ENCODE measurements at places on chromosomes 7 and 10.

- no peak for DNase-seq
These were observed 407.7 kb downstream of the SH2D4B start for GRCh38 chr10:80945264-80945880.

GRCh38 chr10:46077141-46077554 lies 31.1 kb upstream of the MSMB start:
- no peak for DNase-seq

DNA sequence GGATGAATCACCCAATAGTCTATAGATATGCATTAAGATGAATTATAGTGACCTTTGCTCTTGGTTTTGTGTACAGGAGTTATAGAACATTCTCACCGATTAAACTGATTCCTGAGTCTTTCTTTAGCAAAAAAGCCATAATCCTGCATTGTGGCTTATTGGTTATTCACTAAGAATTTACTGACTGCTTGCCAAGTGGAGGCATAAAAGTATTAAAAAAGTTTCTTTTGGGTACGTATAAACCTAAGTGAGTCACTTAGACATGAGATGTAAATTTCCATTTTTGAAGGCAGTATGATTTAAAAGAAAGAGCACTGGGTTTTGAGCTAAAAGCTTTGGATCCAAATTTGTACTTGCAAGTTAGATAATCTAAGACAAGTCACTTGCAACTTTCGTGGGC lies 100.7 kb downstream of the CDK6 start:
- DNase-seq, result no peak

DNA sequence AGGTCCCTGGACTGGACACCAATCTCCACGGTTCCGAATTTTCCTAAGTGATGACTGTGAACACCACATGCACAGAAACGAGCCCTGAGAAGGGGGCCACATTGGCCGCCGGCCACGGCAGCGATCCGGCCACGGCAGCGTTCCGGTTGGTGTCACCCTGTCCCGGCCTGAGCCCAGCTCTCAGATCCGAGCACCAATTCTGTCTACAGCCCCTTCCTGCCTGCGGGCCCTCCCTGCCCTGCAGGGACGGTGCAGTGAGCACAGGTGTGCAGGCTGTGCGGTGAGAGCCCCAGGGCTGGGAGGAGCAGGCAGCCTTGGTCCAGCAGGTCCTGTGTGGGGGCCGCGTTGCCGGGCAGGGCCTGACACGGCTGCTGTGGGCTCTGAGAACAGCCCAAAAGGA lies 29.7 kb upstream of the GPR146 start:
- DNase-seq, result no peak

DNA sequence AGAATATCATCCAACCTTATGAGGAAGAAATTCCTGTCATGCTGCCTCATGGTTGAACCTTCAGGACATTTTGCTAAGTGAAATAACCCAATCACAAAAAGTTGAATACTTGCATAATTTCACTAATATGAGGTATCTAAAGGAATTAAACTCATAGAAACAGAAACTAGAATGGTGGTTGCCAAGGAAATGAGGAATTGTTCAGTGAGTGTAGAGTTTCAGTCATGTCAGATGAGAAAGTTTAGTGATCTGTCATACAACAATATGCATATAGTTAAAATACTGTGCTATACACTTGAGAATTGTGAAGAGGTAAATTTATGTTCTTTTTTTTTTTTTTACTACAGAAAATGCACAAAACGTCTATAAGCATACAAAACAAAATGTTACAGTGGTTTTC lies 60.7 kb downstream of the R3HCC1L start:
- no peak for DNase-seq

- DNase-seq, result no peak
These were observed 118.5 kb downstream of the LYZL1 start for GRCh38 chr10:29407280-29407858.

GRCh38 chr7:137342828-137343261 lies 688 bp downstream of the PTN start:
- no peak for DNase-seq

GRCh38 chr7:116984917-116985316 lies 31.6 kb downstream of the ST7 start:
- DNase-seq, result no peak

DNA sequence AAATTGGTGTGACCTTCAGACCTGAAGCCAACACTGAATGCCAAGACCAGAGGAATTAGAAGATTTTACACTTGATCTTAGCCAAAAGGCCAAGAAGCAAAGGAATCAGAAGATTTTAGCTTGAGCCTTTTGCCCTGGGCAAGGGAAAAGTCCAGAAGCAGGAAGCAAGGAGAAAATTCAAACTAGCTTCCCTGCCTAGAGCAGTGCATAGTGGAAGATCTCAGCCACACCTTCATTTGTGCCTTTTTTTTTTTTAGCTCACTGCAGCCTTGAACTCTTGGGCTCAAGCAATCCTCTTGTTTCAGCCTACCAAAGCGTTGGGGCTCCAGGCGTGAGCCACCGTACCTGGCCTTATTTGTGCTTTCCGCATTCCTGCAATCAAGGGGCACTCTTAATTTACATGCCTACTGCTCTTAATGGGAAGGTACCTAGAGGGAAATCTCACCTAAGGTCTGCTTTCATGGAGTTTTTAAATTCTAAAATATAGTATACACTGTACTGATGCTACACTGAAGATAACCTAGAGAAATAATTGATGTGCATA lies 8.3 kb upstream of the PIP4K2A start:
- no peak for DNase-seq

- DNase-seq, result no peak
These were observed 108.0 kb downstream of the UNCX start for GRCh38 chr7:1340461-1341360.

GRCh38 chr7:120949998-120950538 lies 509 bp upstream of the ING3 start:
- DNase-seq, result no peak

GRCh38 chr7:122301858-122302760 lies 2.4 kb downstream of the FEZF1 start:
- DNase-seq, result no peak

DNA sequence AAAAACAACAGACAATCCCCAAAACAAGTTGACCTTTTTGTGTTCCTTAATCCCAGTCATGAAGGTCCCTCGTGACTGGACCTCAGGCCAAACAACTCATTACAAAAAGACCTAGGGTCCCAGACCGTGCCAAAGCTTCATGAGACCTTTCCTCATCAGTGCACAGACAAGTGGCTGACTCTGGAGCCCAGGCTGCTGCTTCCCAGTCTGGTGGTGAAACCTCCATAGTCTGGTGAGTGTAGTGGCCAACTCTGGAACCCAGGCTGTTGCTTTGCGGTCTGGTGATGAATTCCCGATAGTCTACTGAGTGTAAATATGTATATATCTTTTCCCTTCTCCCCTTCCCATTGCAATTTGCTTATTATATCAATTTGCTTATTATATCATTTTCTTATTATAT lies 22.1 kb upstream of the SLC18A3 start:
- DNase-seq, result no peak

DNA sequence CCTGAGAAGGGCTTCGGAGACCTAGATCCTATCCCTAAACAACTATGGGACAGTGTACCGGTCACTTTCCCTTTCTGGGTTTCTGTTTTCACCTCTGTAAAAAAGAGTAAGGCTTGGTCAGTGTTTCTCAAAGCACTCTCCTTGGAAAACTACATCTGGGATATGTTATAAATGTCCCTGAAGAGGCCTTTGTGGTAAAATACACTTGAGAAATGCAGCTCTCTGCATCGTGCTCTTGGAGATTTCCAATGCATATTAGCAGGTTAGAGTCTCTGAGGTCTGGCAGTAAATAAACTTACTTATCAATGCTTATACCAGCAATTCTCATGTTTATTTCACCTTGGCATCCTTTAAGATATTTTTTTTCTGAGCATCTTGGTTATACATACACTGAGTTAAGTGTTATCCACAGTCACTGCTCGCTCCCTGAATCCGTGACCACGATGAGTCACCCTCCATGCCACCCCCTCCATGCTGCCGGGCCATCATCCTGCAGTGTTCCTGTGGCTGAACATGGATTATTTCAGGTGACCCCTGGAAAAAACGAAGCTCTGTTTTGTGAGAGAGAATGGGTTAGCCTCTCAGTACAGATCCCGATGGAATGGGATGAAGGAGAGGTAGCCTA lies 3.3 kb upstream of the TBXAS1 start:
- DNase-seq, result no peak

DNA sequence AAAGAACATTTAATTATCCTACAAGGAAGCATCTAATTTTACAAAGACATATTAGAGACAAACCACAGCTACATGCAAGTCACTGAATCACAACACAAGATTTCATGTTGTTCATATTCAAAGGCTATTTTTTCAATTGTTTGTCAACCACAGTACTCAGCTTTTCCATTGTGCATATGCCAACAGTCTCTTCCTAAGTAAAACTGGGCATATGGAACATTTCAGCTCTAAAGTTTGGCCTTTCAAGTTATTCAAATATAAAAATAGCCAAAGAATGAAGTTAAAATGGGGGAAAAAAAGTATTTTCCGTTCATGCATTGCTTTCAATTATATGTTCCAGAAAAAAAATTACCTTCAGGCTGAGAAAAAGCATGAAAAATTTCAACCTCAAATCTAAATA lies 537.9 kb downstream of the PLXDC2 start:
- DNase-seq, result no peak

DNA sequence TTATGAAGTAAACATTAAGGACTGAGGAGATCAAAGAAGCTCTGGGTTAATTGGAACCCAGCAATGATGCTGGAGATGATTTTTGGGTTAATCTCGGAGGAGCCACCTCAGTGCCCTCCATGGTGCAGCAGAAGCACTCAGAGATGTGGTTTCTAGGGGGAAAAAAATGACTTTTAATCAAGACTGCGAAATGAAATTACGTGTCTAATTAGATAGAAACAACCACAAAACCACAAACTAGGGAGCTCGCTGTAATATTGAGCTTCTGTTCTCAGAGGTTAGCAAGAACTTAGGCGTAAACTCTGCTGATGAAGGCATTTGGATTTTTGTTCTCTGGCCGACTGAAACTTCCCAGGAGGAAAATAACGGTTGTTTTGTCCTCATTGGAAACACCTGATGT lies 319.0 kb downstream of the GRID1 start:
- no peak for DNase-seq

GRCh38 chr7:31171984-31172383 lies 119.9 kb downstream of the ADCYAP1R1 start:
- no peak for DNase-seq

- no peak for DNase-seq
These were observed 1.6 kb upstream of the IDI1 start for GRCh38 chr10:1050554-1050953.

DNA sequence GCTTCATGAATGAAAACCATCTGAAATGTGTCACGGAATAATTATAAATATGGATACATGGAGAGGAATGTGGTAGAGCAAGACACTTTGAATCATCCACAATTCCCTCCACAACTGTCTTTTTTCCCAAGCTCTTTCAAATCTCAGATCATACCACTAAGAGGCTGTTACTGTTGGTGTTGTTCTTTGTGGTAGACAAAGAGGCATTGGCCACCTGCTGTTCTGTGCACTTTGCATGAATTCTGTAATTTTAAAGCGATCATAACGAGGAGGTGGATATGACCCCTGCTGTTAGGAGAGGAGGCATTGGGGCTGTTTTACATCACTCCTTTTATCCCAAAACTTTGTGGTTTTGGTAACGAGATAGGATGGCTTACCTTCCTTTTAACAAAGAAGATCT lies 141.2 kb upstream of the KLF6 start:
- no peak for DNase-seq

DNA sequence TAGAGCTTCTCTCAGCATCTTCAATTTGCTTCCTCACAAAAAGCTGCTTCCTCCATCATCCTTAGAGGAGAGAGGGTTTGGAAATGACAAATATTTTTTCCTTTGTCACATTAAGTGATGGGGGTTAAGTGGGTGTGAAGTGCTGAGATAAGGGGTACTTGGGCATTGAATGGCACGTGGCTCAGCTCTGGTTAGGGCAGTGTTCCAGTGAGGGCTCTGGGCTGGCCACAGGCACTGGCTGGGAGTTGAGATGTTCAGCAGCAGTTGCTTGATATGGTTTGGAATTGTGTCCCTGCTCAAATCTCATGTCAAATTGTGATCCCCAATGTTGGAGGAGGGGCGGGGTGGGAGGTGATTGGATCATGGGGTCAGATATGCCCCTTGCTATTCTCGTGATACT lies 33.7 kb upstream of the CHCHD3 start:
- no peak for DNase-seq

DNA sequence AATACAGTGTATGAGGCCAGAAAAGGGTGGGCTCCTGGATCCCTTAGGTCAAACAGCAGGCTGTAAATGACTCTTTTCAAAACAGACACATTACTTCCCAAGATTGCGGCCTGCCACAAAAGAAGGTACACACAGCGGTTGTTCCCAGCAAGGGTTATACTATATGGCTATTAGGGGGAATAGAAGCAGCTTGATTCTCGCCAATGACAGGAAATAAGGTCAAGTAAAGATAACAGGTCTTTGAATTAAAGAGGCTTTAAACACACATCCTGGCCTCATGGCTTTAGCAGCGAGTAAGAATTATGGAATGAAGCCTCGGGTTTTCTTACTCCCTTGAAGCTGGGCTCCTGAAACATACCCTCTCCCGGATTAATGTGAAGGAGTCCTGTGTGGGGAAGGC lies 58.3 kb downstream of the CYP26A1 start:
- DNase-seq, result no peak

DNA sequence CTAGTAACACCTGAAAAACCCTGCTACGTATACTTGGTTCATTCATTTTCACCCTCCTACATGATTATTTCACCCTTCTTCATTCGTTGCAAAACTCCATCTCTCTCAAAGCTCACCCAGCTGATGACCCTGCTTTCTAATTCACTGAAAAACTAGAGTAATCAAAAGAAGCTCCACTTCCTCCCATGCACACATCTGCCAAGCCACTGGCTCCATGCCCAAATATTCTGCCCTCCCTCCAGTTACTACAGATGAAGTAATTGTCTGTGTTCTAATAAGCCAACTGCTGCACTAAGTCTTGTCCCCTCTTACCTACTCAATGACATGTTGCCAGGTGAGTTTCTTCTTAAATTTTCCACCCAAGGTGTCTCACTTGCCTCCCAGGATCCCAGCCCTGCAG lies 96.9 kb upstream of the CCDC71L start:
- peak; percentile 50 for DNase-seq

DNA sequence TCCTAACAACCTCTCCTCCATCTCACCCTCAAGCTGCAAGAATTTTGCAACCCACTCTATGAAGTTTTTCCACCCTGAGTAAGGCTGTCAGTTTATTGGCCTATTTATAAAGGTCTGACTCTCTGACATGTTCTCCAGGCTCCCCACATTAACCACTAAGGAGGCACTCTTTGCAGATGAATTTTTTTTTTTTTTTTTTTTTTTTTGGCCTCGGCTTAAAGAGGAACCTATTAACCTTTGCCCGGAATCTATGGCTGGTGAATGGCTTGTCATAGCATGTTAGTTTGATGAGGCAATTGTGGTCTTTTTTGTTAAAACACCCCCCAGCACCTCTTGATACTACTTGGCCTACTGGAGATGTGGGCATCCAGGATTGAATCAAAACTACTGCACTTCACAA lies 57.1 kb downstream of the TBXAS1 start:
- DNase-seq, result no peak

GRCh38 chr10:1762076-1762475 lies 24.8 kb upstream of the ADARB2 start:
- DNase-seq, result no peak

DNA sequence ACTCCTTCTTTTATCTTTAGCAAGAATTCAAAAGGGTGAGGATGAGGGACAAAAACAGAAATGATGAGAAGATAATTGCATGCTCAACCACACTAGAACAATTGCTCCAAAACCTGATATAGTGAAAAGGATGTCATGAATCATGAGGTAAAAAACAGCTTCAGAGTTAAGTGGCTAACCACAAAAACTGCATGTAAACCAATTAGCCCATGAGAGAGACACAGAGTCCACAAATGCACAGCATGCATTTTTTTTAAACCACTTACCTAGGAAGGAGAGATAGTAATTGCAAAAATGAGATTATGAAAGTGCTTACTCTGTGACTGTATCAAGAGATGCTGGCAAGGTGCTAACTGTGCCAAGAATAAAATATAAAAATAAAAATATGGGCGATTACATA lies 132.9 kb downstream of the MBL2 start:
- DNase-seq, result no peak

All from DMS153 (cell line).